ENCODE measurements at places on chromosomes 2 and 18.

DNA sequence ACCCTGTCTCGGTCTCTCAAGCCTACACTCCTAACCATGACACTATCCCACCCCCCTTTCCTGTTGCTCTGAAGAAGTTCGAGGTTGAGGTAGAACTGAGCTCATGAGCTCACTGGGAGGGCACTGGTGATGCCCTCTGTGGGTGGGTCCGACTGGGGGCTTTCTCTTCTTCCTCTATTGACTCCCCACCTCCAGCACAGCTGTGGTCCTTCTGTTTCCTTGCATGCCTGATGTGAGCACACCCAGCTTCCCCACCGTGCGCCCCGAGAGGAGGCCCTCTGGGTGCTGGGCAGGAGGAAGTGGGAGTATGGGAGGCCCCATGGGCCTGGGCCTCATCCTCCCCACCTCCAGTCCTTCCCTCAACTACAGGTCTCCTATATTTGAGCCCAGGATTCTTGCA, 20.9 kb downstream of the SPEG start:
- DNase-seq = no peak

GRCh38 chr2:134218930-134219658, 34.8 kb upstream of the MGAT5 start:
- DNase-seq = no peak

DNA sequence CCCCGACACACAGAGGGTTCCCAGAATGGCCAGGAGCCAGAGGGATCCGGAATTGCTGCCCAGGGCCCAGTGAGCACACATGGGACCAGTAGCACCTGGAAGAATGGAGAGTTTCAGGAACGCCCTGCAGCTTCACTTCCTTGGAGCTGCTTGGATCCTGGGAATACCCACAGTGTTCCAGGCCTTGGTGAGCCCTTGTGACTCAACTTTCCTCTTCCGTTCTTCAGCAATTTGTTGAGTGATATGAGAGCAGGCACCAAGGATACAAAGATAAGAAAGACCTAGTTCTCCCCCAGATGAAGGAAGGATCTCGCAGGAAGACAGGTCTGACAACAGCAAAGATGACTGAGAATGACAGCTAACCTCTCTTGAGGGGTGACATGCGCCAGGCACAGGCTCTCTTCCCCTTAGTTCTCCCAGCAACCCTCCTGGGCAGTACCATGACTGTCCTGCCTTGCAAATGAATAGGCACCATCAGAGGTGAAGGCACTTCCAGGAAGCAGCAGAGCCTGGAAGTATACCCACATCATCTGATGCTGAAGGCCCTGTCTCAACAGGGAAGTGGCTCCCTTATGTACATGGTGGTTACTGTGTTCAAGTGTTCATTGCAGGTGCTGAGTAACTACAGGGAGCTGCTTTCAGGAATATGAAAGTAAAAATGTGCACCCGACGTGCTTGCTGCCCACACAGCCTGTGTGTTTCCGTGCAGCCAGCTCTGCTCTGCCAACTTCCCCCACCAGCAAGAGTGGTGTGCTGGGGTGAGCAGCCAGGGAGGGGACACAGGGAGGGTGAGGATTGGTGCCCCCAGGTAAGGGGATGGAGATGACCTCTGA, 116.2 kb downstream of the STPG4 start:
- no peak for DNase-seq

DNA sequence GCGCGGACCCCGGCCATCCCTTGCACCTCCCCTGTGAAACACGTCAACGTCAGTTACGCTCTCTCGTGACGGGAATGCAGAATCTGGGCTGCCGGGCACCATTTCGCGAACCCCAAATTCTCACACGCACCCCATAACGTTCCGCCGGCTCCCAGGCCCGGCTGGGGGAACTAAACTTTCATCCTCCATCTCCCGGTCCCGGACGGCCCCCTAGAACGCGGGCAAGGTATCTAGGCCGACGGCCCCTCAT, 544 bp downstream of the DNAJC27 start:
- DNase-seq = no peak

DNA sequence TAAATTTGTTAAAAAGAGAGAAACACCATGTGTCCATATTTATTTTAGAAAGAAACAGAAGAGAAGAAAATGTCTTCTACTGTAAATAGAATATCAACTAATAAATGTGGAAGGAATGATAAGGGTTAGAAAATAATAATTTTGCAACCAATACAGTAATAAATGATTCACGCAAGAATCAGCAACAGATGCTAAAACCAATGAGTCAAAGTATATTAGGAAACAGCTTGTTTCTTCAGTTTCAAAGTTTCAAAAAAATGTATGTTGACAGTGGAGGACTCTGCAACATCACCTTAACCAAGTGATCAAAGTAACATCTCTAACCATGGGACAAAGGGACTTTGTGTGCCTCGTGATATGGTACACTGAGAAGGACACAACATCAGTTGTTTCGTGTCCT, 147.0 kb downstream of the TWIST2 start:
- DNase-seq = no peak

DNA sequence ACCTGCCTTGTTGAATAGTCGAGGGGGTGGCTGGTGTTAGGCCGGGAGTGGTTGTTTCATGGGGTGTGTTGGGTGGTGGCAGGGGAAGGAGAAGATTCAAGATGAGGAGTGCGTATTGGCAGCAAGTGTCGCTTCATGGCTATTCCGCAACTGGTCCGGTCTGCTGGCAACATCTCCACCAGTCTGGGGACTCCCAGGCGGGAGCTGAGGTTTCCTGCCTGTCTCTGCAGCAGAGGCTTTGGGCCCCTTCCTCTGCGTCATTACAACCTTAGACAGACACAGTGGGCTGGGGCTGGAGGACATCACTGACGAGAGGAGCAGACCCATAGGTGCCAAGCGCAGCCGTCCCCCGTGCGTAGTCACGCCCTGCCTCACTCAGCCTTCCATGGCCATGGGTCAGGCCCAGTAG, 64.0 kb upstream of the MCFD2 start:
- no peak for DNase-seq
